Inflammatory macrophage treated with lipopolysaccharide for 1 hour (primary cell): ENCODE measurements at places on chromosomes 7 and 10.

DNA sequence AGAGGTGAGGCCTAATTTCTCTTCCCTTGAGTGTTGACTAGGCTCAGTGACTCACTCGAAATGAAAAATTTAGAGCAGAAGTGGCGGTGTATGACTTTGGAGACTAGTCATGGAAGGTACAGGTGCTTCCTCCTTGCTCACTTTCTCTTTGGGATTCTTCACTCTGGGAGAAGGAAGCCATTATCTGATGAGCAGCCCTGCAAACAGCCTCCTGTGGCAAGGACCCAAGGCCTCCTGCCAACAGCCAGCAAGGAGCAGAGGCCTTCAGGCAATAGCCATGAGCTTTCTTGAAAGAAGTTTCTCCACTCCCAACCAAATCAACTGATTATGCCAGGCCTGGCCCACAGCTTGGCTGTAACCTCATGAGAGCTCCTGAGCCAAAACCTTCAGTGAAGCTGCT, 369.6 kb upstream of the VWC2 start:
- no peak for DNase-seq

DNA sequence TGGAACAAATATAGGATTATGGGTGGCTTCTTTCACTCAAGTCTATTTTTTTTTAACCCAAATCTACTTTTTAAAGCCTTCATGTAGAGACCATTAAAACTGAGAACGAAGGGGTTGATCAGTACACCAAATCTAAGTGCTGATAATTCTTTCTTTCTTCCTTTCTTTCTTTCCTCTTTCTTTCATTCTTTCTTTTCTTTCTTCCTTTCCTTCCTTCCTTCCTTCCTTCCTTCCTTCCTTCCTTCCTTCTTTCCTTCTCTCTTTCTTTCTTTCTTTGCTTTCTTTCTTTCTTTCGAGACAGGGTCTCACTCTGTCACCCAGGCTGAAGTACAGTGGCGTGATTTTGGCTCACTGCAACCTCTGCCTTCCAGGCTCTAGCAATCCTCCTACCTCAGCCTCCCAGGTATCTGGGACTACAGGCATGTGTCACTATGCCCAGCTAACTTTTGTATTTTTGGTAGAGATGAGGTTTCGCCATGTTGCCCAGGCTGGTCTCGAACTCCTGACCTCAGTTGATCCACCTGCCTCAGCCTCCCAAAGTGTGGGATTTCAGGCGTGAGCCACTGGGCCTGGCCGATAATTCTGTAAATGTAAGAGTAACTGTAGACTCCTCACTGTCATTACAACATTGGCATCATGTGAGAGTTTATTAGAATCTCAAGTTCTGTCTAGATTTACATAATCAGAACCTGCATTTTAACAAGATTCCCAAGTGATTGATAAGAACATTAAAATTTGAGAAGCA, 236.4 kb downstream of the TFEC start:
- DNase-seq: no peak

GRCh38 chr7:130084037-130084875, 13.9 kb downstream of the KLHDC10 start:
- DNase-seq: peak; percentile 26

GRCh38 chr7:124077546-124077945, 44.7 kb upstream of the TMEM229A start:
- no peak for DNase-seq

GRCh38 chr7:711093-711921, 15.2 kb upstream of the DNAAF5 start:
- DNase-seq: no peak

GRCh38 chr7:98571006-98571405, 46.1 kb upstream of the NPTX2 start:
- DNase-seq: no peak

DNA sequence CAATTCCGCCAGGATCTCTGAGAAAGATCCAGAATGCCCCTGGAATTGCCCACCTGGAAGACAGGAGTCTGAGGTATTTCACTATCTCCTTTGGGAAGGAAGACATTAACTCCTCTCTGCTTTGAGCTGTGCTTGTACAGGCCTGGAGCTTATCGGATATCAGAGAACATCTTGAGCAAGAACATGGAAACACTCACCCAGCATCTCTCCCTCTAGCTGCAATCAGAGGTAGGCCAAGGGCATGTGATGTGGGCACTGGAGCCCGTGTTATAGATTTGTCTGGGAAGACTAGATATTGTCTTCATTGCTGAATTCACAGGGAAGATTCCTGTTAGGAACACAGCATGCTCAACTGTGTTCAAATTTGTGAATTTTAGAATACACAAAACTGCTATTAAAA, 233.9 kb downstream of the PHF14 start:
- no peak for DNase-seq

DNA sequence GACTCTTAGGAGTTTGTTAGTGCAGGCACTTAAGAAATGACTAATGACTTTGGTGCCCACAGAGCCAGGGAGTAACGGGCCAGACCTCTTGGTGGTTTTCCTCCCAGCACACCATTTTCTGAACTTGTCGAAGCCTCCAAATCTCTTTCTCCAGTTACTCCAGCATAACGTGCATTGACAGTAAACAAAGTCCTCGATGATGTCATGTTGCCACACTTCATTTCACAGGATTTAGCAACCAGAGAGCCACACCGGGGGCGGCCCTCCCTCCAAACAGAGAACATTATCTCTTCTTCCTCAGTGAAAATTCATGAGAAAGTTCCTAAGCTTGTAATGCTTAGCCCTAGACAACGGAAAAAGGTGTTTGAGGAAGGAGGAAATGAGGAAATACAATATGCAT, 4.0 kb upstream of the SVOPL start:
- peak; percentile 62 for DNase-seq

GRCh38 chr10:93542358-93542791, 24.1 kb upstream of the FFAR4 start:
- no peak for DNase-seq

DNA sequence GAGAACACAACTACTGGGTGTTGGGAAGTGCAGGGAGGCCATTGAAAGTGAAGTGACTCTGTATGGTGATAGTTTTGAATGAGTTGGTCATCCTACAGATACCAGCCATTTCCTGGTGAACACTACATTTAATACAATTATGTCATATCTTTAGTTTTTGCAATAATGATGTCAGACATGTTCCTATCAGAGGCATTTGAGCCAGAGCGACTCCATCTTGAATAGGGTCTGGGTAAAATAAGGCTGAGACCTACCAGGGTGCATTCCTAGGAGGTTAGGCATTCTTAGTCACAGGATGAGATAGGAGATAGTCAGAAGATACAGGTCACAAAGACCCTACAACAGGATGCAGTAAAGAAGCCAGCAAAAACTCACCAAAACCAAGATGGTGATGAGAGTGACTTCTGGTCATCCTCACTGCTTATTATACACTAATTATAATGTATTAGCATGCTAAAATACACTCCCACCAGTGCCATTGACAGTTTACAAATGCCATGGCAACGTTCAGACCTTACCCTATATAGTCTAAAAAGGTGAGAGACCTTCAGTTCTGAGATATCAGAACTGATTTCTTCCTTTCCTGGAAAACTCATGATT, 28.2 kb downstream of the ADK start:
- DNase-seq: no peak
